Transverse colon (tissue), 4 donors: ENCODE measurements at places on chromosomes 16 and 17.

GRCh38 chr17:64084940-64085649, 44.8 kb downstream of the ERN1 start:
- H3K27me3 ChIP-seq = no peaks in the 10 kb centered on the region
- H3K4me3 ChIP-seq = no peak overlapping the region
- peaks cover 27% of the 10 kb centered on the region for H3K4me1 ChIP-seq
- no peaks in the 10 kb centered on the region for H3K36me3 ChIP-seq

DNA sequence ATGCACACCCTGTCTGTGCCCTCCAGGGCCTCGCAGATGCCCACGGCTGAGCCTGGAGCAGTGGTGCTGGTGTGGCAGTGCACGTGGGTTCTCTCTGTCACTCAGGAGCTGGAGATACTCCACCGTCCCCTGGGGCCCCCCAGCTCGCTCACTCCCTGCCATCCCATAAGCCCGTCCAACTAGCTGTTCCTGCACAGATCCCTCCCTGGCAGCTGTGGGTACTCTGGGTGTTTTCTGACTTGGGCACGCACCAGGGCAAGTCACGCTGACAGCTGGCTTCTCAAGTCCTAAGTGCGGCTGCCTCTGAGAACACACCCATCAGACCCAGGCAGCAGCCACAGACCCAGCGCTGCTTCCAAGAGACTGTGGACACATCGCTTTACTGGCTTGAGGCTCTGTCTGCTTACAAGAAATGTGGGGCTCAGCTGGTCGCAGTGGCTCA, 25.4 kb upstream of the ITGB4 start:
- peaks cover 6% of the 10 kb centered on the region for H3K36me3 ChIP-seq
- peak overlapping the region; percentile 87 for H3K27ac ChIP-seq
- DNase-seq = peak; percentile 74
- no peaks in the 10 kb centered on the region for H3K27me3 ChIP-seq
- H3K4me3 ChIP-seq = no peak overlapping the region

- no peaks in the 10 kb centered on the region for H3K27me3 ChIP-seq
- H3K4me1 ChIP-seq = peaks cover 19% of the 10 kb centered on the region
- no peaks in the 10 kb centered on the region for H3K36me3 ChIP-seq
- peak; percentile 100 for DNase-seq
- H3K27ac ChIP-seq = peak overlapping the region; percentile 99
- peak overlapping the region; percentile 93 for H3K4me3 ChIP-seq
Measured at GRCh38 chr16:53503270-53503923, 388 bp upstream of the AKTIP start.

- no peak for DNase-seq
- H3K4me1 ChIP-seq = no peaks in the 10 kb centered on the region
Measured at GRCh38 chr16:1290860-1291575, 18.4 kb upstream of the UBE2I start.

DNA sequence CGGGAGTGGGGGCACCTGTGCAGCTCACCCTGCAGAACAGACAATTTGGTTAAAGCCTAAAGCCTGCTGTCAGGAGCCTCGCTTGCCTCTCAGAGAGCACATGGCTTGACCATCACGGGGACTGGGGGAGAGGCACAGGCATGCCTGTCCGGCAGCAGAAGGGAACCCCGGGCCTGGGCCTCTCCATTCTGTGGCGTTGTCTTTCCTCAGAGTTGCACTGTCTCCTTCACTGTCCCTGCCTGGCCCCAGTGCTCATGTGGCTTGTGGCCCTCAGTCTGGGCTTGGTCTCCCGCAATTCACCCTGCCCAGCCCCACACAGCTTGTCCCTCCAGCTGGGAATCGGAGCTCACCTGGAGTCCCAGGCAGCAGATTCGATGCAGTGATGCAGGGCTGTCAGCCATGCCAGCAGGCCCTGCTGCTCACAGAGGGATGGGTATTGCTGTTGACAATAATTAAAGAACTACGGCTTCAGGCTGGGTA, 189.9 kb downstream of the SEC14L1 start:
- no peaks in the 10 kb centered on the region for H3K36me3 ChIP-seq
- no peaks in the 10 kb centered on the region for H3K27me3 ChIP-seq
- no peak overlapping the region for H3K4me3 ChIP-seq
- H3K27ac ChIP-seq = no peak overlapping the region
- H3K4me1 ChIP-seq = peaks cover 54% of the 10 kb centered on the region

GRCh38 chr17:40686192-40686591, 17.4 kb downstream of the KRT24 start:
- H3K4me1 ChIP-seq = no peaks in the 10 kb centered on the region
- peaks cover 3% of the 10 kb centered on the region for H3K27me3 ChIP-seq
- no peak overlapping the region for H3K27ac ChIP-seq
- H3K4me3 ChIP-seq = no peak overlapping the region
- no peaks in the 10 kb centered on the region for H3K36me3 ChIP-seq

DNA sequence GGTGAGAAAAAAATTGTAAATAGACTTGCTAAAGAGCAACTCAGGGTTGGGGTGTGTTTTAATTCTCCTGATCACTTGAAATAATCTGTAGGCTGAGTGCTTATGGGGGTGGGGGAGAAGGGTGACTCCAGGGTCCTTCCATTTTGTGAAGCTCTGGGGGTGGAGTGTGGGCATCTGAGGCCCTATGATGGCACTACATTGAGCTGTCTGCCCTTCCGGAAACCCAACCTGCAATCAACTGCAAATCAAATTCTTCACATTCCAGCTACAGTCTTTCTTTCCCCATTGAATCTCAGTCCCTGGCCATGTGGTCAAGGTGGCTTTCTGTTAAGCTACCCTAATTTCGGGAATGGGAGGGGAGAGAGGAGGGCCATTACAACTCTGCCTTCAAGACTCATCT, 6.0 kb upstream of the CDC6 start:
- no peak for DNase-seq
- peaks cover 41% of the 10 kb centered on the region for H3K36me3 ChIP-seq
- H3K4me1 ChIP-seq = peaks cover 14% of the 10 kb centered on the region
- H3K27ac ChIP-seq = no peak overlapping the region

GRCh38 chr17:40345161-40345993, 19.2 kb downstream of the GJD3 start:
- peaks cover 81% of the 10 kb centered on the region for H3K4me1 ChIP-seq
- no peaks in the 10 kb centered on the region for H3K36me3 ChIP-seq
- H3K4me3 ChIP-seq = peak overlapping the region; percentile 89
- peak overlapping the region; percentile 94 for H3K27ac ChIP-seq
- DNase-seq = peak; percentile 91

DNA sequence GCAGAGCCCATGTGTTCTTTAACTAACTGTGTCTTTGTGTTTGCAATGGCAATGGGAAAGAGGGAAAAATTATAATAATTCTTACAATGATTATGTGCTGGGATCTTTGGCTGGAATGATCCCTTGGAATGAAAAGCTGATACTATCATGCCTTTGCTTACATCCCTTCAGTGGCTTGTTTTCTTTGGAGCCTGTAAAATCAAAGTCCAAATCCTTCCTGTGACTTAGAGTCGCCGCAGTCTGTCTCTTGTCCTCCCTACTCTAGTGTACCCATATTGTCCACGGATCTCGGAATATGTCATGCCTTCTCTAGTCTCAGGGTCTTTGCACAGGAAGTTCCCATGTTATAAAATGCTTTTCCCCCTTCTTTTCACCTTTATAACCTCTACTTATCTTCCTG, 111.7 kb upstream of the MAF start:
- H3K4me1 ChIP-seq = no peaks in the 10 kb centered on the region
- H3K27ac ChIP-seq = no peak overlapping the region
- H3K4me3 ChIP-seq = no peak overlapping the region
- peak; percentile 10 for DNase-seq
- H3K36me3 ChIP-seq = no peaks in the 10 kb centered on the region

DNA sequence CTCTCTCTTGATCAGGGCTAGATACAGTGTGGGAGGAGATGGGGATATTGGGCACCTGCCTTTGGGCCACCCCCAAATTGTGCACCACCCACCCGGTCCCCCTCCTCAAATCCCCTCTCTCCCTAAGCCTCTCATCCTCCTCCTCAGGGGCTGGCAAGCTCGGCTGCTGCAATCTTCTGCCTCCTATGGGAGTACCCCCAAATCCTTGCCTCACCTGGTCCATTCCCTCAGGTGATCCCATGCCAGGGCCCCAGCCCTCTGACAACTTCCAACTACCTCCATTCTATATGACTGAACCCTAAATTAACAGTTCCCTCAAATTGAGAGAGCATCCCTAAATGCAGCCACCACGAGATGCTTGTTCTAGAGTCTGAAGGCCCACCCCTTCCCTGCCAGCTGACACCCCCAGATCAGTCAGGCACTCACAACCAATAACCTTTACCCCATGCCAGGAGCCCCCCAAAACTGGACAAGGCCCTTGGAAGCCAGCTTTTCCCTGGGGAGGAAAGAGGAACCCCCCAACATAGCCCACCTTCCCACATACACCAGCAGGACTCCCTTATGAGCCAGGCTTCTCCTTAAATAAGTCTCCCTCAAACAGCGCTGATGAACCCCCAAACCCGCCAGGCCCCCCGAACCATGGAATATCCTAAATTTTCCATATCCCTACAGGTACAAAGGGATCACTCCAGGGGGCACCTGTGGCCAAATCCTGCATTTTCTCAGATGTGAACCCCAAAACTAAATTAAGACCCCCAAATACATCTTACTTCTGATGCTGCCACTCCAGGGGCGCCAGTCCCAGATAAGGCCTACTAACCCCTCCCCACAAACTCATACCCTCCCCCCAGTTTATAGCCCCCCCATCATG, 3.2 kb downstream of the DLG4 start:
- peaks cover 60% of the 10 kb centered on the region for H3K4me1 ChIP-seq
- H3K4me3 ChIP-seq = peak overlapping the region; percentile 35
- no peak for DNase-seq
- no peaks in the 10 kb centered on the region for H3K36me3 ChIP-seq

DNA sequence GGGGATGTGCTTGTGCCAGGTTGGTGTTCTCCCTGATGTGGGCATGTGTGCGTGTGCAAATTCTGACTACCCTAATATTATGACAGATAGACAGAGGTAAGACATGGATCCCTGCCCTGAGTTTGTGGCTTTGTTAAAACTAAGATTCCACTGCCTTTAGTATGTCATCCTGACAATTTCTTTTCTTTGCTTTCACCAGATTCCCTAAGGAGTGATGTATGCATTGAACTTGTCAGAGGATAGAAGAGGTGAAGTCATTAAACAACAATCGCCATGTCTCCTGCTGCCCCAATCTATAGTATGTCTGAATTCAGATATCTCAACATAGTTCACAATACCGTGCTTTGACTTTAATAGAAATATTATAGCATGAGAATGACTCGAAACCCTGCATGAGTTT, 137.1 kb upstream of the ELAC2 start:
- no peak overlapping the region for H3K27ac ChIP-seq
- no peak for DNase-seq

DNA sequence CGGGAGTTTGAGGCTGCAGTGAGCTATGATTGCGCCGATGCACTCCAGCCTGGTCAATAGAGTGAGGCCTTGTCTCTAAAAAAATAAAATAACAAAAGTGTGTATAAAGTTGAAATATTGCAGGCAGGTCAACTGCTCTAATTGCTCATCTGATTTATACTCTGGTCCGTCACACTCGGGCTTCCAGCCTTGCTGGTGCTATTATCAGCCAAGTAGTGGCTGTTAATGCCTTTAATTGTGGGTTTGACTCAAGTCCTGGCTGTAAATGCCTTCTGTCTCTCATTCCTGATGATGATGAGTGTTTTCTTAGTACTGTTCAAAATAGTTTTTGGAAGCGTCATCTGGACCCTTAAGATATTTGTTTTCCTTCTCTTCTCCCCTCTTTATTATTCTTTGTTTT, 18.4 kb downstream of the SYT17 start:
- H3K36me3 ChIP-seq = no peaks in the 10 kb centered on the region
- DNase-seq = no peak
- no peak overlapping the region for H3K4me3 ChIP-seq
- no peaks in the 10 kb centered on the region for H3K27me3 ChIP-seq

DNA sequence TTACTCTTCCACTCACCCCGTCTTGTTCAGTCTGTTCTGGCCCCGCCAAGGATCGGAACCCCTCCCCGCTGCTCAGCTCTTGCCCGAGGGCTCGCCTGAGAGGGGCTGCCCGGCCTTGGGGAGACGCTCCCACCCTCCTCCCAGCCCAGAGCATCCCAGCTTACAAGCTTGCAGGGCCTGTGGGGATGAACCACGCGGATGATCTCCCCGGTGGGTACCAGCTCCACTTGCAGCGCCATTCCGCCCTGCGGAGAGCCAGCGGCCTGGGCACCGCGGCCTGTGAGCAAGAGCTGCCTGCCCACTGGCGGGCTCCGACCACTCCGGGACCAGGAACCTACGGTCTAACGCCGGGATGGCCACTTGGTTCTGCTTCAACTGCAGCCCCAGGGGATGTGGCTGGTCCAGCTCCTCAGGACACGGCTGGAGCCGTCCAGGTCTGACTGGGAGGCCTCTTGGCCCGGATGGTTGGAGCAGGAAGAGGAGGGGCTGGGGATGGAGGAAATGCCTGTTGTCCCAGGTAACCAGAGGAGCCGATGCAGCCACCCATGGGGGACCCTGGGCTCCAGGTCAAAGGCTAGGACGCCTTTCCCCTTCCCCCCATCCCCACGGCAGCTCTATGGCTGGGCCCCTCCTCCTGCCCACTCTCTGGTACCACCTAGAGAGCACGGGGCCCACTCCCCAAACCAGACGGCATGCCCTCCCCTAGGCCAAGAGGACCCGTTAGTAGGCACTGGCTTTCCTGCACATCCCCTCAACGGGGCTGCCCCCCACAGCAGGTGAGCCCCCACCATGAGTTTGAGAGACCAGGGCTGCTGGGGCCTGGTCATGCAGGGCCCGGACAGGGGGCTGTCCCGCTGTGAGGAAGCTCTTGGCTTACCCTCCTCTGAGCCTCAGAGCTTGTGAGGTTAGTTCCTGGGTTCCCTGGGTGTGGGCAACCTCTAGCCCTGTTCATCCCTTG, at the start of gene MYO1C:
TSS of gene MYO1C (minus strand) at position 438 of the 958 bp plus-strand sequence. CDS start at position 239, 199 bp downstream.
- H3K4me1 ChIP-seq = peaks cover 55% of the 10 kb centered on the region
- peak within 1 kb of the TSS; percentile 74 for H3K4me3 ChIP-seq
- H3K27ac ChIP-seq = peak within 1 kb of the TSS; percentile 94
- DNase-seq = no peak
- H3K36me3 ChIP-seq = no peaks in the 10 kb centered on the region
- H3K27me3 ChIP-seq = no peaks in the 10 kb centered on the region

- H3K27ac ChIP-seq = no peak overlapping the region
- no peaks in the 10 kb centered on the region for H3K4me1 ChIP-seq
- no peak for DNase-seq
- H3K27me3 ChIP-seq = no peaks in the 10 kb centered on the region
- H3K4me3 ChIP-seq = no peak overlapping the region
Measured at GRCh38 chr16:11806721-11807120, 9.7 kb upstream of the ZC3H7A start.

DNA sequence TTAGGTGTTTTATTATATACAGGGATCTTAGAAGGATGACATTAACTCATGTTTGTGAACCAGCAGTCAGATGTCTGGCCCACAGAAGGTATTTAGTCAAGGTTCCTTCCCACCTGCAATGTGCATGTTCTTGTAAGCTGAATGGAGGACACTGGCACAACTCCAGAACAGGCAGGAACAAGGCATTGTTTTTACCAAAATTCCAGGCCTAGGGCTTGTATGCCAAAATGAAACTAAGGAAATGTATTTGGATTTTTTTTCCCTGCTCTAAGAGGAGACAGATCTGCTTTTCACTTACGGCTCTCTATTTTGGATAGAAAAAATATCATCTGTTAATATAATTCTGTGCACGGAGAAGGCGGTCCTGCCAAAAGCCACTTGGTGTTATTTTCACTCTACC, 312.5 kb downstream of the GRIN2A start:
- H3K4me1 ChIP-seq = no peaks in the 10 kb centered on the region
- no peak overlapping the region for H3K4me3 ChIP-seq
- DNase-seq = no peak
- H3K27ac ChIP-seq = no peak overlapping the region
- H3K36me3 ChIP-seq = no peaks in the 10 kb centered on the region
- H3K27me3 ChIP-seq = no peaks in the 10 kb centered on the region

- H3K27me3 ChIP-seq = no peaks in the 10 kb centered on the region
- H3K36me3 ChIP-seq = peaks cover 27% of the 10 kb centered on the region
- H3K4me1 ChIP-seq = peaks cover 9% of the 10 kb centered on the region
- peak overlapping the region; percentile 31 for H3K27ac ChIP-seq
- no peak for DNase-seq
Measured at GRCh38 chr16:21626659-21627277, 25.6 kb downstream of the IGSF6 start.
